ENCODE measurements at places on chromosomes 7 and 10.

DNA sequence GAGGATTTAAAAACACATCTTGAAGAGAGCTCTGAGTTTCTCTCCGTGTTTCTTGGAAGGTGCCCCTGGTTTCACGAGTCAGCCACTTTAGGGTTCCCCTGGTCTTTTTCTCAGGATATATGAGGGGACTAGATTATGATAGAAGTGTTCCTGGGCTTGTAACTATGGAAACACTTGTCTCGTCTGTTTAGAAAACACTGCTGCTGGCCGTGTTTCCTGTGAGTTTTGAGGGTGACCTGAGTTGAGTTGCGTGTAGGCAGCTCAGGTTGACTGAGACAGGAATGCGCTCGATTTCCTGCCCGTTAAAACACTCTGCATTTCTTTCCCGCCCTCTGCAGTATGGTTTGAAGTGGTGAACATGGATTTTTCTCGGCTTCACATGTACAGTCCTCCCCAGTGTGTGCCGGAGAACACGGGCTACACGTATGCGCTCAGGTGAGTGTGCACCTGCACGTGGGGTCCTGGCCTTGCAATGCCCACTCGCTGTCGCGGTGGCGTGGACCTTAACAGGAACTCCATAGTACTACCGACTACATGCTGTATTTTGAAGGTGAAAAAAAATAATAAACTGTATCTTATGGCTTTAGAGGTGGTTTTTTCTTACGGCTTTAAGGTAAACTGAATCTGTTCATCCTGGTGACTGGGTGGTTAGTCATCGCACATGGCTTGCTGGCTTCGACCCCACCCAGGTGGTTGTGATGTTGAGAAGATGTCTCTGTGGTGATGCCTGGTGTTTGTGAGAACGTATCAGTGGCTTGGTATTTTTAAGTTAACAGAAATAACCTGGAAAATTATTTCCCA, at the start of gene SUN1:
Gene SUN1, plus strand, starts transcription at position 310 of the 801 bp plus-strand sequence. Its CDS starts 49 bp downstream, at position 359.
- peak; percentile 57 for DNase-seq

- no peak for DNase-seq
Observed at GRCh38 chr7:116483271-116483942, 16.1 kb upstream of the CAV2 start.

- no peak for DNase-seq
Observed at GRCh38 chr7:2420216-2420933, 17.0 kb downstream of the CHST12 start.

- DNase-seq: no peak
Observed at GRCh38 chr10:127012769-127013152, 107.5 kb downstream of the DOCK1 start.

GRCh38 chr10:75612904-75613684, 181.7 kb downstream of the LRMDA start:
- DNase-seq: no peak
